ENCODE measurements at places on chromosomes 12 and 14.

GRCh38 chr12:11916113-11916512 lies 154.6 kb upstream of the BCL2L14 start:
- no peak for DNase-seq

DNA sequence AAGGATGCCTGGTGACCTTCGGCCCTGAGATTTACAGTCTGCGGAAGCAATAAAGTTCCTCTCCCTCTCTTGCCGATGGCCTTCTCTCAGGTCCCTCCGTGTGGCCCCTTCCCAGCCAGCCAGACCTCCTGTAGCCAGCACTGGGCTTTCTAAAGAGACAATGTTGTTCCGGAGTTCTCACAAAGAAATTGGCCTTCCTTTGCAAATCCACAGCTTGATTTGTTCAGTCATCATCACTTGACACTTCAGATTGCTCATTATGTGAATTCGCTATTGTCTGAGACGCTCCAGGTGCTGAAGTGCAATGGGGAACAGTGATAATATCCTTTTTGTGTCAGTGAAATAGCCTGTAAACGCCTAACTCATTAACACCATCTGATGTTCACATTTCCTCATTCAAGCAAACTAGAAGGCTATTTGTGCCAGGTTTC lies 43.7 kb upstream of the GPHB5 start:
- no peak for DNase-seq

DNA sequence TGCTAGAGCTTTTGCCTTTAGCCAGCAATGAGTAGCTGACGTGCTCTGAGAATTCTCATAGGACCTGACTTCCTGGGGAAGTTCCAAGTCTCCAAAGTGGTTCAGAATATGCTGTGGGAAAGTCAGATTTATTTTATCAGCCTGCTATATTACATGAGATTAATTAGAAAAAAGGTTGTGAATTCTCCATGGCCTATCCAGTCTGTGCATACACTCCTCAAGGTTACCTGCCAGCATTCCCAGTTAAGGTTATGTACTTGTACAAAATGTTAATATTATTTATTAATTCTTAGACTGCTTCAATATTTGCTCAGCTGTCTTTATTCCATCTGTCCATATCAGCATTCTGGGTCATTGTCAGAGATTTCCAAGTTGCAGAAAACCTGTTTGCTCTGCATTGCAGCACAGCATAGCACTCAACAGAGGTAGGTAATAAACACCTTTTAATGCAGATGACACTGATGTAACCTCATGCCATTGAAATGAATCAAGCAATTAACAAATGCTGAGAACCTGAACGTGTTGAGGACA lies 2.7 kb upstream of the SEL1L start:
- DNase-seq: no peak

DNA sequence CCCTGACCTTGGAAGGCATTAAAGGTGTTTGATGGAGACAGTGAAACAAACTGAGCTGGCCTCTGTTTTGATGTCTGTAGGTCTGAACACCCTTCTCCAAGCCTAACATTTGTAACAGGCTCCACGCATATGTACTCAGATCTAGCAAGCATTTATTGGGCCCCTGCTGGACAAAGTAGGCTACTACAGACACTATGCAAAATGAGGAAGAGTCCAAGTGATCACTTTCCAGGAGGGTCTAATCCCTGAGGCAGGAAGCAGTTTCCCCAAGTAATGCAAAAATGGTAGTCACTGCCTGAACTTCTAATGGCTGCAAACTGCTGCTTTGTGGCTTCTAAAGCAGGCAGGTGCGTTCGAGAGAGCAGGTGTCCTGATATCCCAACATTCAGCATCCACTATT lies 405.8 kb downstream of the MED13L start:
- DNase-seq: no peak

GRCh38 chr14:76348898-76349297 lies 27.0 kb upstream of the ESRRB start:
- no peak for DNase-seq

DNA sequence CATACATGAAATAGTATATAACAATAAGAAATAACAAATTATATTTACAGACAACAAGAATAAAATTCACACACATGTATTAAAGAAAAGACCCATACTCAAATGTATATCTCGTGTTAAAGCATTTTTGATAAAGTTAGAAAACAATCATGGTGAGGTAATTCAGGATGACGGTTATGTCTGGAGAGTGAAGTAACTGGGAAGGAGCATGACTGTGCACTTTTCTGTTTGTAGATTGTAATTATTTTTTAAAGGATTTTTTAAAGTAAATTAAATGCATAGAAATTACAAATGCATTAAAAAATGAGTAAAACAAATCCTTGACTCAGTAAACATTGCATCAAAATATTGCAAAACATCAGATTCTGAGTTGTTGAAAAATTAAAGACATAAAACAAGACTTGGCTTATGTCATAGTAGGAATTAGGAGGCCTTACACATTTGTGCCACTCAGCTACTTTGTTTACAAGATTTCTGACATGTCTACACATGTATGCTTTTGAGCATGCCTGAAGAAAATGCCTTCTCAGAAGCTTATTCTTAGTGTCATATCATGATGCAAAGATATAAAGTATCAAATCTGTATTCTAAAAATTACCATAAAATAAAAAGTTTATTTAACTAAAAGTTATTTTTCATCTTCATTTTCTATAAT lies 1325.1 kb downstream of the SLC16A7 start:
- DNase-seq: no peak

DNA sequence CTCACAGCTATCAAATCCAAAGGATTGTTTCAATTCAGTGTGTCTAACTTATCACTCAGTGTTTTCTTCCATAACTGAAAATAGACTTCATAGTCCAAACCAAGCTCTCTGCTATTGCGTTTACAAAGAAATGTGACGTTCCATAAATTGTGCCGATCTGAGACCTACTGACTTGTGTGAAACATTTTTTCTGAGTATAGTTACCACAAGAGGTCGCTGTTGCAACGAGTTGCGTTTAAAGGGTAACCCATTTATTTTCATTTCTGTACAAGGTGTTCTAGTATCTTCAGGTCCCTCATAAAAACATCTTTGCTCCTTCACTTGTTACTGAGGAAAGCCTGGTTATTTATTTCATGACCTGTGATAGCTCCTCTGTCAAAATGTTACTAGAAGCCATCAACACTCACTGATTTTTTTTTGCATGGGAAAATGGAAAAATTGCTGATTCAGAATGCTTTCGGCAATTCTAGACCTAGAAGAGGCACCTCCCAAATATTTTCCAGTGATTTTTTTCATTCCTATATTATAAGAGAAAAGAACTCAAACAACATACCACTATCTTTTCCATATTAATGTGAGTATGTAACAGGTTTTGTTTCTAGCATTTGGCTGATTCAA lies 60.9 kb upstream of the OR4E1 start:
- DNase-seq: peak; percentile 52

GRCh38 chr12:110281549-110282299 lies 677 bp downstream of the ATP2A2 start:
- peak; percentile 33 for DNase-seq

GRCh38 chr12:27754795-27755194 lies 25.2 kb upstream of the KLHL42 start:
- DNase-seq: no peak

DNA sequence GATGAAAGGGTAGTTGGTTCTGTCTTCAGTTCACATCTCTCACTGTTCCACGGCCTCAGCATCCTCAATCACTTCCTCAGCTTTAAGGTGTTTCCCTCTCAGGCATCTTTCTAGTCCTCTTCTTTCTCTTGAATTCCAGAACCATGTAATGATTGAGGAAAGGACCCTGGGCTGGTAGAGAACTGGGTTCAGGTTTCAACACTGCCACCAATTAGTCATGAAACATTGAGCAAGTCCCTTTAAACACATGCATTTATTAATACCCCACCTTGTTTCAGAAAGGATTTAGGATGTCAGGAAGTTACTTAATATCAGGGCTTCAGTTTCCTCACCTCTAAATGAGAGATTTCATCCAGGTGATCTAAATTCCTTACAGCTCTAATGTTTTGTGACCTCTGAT lies 7.2 kb downstream of the DMAC2L start:
- DNase-seq: no peak

GRCh38 chr12:130058926-130059472 lies 103.3 kb upstream of the FZD10 start:
- no peak for DNase-seq

DNA sequence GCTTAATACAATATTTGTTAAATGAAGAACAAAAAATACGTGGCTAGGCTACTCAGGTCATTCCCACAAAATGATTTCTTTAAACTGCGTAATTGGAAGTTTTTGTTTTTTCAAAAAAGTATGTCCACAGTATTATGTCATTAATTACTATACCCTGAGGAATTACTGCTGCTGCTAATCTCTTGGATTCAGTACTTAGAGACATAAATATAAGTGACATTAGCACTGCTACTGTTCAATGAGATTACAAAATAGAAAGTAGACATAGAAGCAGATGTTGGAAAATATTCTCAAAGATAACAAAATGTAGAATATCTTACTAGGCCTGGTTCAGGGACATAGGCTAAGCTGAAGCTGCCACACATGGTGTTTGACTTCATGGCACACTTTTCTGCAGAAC lies 36.3 kb downstream of the HMGA2 start:
- no peak for DNase-seq

DNA sequence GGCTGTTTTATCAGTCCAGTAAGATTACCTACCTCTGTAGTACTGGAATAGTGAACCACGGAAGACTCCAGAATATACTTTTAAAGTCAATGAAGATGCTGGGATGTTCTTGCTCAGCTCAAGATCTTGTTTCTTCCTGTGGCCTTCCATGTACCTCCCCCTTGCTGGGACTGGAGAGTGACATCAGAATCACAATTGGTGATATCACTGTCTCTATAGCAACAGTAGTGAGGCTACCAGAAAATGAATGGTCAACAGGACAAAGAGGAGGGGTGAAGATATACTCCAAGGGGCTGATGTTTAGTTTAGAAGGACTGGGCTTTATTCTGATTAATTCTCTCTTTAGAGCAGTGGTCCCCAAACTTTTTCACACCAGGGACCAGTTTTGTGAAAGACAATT lies 3.8 kb downstream of the AKAP3 start:
- no peak for DNase-seq

GRCh38 chr12:29614694-29615325 lies 117.3 kb upstream of the OVCH1 start:
- no peak for DNase-seq

GRCh38 chr12:89349814-89350213 lies 2.5 kb downstream of the DUSP6 start:
- peak; percentile 48 for DNase-seq

DNA sequence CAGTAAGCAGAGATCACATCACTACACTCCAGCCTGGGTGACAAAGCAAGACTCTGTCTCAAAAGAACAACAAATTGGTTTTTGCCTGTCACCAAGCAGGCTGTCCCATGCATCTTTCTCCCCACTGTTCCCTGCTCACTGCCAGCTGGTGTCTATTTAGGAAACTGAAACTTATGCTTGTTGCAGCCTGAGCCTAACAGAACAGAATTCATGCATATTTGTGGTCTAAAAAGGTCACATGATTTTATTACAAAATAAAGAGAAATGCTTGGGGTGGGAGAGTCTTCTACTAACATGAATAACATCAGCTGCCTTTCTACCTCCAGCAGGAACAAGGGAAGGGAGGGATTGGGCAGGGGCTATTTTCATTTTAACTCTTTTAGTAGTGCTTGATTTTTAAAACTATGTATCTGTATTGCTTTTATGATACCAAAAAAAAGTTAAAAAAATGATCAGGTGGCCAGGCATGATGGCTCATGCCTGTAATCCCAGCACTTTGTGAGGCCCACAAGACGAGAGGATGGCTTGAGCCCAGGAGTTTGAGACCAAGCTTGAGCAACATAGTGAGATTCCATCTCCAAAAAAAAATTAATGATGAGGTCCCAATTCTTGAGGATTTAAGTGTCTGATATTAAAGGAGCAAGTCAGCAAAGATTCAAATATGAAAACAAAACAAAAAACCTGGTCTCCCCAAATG lies 923 bp downstream of the STAT2 start:
- peak; percentile 85 for DNase-seq

- no peak for DNase-seq
Measured at GRCh38 chr12:129659961-129660622, 243.7 kb downstream of the TMEM132D start.
